ENCODE measurements at places on chromosomes 13 and 19. TPM values are rescaled to one million over a fixed set of nuclear protein-coding genes. Genes with fewer than 3 reads are reported as not detected.

DNA sequence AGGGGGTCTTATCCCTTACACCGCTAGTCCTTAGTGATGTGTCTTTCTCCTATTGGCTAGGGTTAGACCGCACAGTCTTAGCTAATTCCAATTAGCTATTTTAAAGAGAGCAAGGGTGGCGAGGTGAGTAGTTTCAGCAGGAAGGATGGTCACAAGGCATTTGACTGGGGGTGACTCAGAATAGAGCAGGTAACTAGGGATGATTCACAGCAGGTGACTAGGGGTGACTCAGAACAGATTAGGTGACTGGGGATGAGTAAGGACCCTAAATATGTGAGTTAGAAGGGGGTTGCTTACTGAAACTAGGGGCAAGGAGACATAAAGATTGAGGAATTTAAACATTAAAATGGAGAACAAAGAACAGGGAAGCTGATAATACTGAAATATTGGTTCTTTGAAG, 64.3 kb downstream of the ZNF66 start:
- H3K4me3 ChIP-seq, result no peak overlapping the region
- no peak for DNase-seq
- no peak overlapping the region for H3K27ac ChIP-seq

DNA sequence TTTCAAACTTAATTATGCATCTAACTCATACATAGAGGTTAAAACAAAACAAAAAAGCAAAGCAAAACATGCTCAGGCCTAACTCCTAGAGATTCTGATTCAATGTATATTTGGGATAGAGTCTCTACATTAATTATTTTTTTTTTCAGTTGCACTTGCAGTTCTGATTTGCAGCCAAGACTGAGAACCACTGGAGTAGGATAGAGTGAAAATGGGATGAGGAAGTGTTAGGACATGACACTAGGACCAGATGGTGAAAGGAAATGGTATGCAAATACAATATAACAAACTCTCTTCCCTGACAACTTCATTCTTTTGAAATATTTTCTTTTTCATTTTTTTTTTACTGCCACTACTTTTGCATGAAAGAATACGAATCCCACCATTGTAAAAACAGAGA, 1.8 kb downstream of the CCDC122 start:
- H3K27ac ChIP-seq, result no peak overlapping the region
- no peak overlapping the region for H3K4me3 ChIP-seq
- H3K36me3 ChIP-seq, result no peaks in the 10 kb centered on the region
- H3K4me1 ChIP-seq, result peaks cover 4% of the 10 kb centered on the region
- no peak for DNase-seq
- H3K27me3 ChIP-seq, result no peaks in the 10 kb centered on the region

- no peaks in the 10 kb centered on the region for H3K36me3 ChIP-seq
- H3K27ac ChIP-seq, result no peak overlapping the region
- no peak overlapping the region for H3K4me3 ChIP-seq
- H3K4me1 ChIP-seq, result no peaks in the 10 kb centered on the region
- no peaks in the 10 kb centered on the region for H3K27me3 ChIP-seq
Observed at GRCh38 chr13:66237411-66238062, 992.6 kb downstream of the PCDH9 start.

DNA sequence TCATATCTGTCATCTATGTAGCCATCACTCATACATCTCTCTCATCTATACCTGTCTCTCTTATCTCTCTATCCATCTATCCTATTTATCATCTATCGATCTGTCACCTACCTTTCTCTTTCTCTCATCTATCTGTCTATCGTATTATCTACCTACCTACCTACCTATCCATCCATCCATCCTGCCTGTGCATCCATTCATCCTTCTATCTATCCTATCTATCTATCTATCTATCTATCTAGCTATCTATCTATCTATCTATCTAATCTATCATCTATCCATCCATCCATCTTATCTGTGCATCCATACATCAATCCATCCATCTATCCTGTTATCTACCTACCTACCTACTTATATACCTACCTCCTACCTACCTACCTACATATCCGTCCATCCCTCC, 44.6 kb upstream of the CYP4F8 start:
- no peak overlapping the region for H3K4me3 ChIP-seq
- no peak overlapping the region for H3K27ac ChIP-seq
- peaks cover 1% of the 10 kb centered on the region for H3K27me3 ChIP-seq
- H3K4me1 ChIP-seq, result no peaks in the 10 kb centered on the region
- no peak for DNase-seq

DNA sequence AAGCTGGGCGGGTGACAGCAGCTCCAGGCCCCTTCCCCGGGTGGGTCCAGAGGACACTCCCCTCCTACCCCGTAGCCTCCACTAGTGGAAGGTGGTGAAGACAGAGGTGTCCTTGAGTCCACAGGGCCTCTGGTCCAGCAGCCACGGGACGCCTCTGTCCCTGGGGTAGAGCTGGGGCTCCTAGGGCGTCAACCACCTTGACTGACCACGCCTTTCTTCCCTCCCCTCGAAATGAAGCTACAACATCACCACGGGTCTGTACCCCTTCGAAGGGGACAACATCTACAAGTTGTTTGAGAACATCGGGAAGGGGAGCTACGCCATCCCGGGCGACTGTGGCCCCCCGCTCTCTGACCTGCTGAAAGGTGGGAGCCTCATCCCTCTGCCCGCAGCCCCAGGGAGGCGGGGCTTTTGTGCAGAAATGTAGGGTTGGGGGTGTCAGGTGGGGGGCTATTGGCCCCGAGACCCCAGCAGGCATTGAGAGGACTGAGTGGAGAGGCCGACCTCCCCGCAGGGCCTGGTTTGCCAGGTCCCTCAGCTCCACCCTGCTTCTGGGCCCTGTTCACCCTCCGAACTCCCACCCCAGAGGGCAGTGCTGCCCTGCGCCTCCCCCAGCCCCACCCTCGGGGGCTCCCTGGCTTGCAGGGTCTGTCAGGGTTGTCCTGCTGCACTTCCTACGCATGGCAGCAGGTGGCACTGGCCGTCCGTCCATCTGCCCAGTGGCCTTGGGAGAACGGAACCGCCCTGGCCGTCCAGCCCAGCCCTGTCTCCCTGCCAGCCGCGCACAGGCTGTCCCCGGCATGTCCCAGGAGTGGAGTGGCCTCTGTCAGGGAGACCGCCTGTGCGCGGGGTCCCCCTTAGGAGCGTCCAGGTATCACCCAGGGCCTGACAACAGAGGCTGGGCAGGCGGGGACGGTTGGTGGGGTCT, 15.7 kb downstream of the STK11 start:
- no peak overlapping the region for H3K4me3 ChIP-seq
- peak; percentile 82 for DNase-seq
- no peaks in the 10 kb centered on the region for H3K27me3 ChIP-seq
- H3K36me3 ChIP-seq, result no peaks in the 10 kb centered on the region

DNA sequence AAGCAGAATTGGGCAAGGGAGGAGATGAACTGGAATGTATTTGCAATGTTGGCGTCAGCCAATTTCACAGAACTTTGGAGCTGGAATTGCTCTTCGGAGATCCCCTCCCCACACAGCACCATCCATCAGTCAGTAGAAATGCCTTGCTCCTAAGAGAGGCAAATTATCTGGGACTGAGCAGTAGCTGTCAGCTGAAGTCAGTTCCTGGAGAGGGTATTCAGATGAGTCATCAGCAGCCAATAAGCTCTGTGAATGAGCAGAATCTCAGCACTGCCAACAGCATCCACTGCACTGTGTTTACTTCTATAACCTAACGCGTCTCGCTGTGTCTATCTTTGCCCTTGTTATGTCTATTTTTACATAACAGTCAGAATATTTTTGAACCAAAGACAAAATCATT, 213.7 kb downstream of the SLITRK5 start:
- no peaks in the 10 kb centered on the region for H3K4me1 ChIP-seq
- no peak for DNase-seq
- no peak overlapping the region for H3K4me3 ChIP-seq
- no peaks in the 10 kb centered on the region for H3K36me3 ChIP-seq
- no peaks in the 10 kb centered on the region for H3K27me3 ChIP-seq

DNA sequence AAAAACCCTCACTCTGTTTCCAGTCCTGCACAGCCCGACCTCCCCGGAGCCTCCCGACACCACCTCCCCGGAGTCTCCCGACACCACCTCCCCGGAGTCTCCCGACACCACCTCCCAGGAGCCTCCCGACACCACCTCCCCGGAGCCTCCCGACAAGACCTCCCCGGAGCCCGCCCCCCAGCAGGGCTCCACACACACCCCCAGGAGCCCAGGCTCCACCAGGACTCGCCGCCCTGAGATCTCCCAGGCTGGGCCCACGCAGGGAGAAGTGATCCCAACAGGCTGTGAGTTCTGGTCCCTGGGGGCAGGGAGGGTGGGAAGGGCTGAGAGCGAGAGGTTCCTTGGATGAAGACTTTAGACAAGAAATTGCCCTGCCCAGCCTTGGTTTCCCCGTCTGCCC, 5.4 kb downstream of the MADCAM1 start:
- no peaks in the 10 kb centered on the region for H3K27me3 ChIP-seq
- DNase-seq, result no peak
- H3K4me3 ChIP-seq, result no peak overlapping the region
- no peaks in the 10 kb centered on the region for H3K36me3 ChIP-seq
- no peak overlapping the region for H3K27ac ChIP-seq

DNA sequence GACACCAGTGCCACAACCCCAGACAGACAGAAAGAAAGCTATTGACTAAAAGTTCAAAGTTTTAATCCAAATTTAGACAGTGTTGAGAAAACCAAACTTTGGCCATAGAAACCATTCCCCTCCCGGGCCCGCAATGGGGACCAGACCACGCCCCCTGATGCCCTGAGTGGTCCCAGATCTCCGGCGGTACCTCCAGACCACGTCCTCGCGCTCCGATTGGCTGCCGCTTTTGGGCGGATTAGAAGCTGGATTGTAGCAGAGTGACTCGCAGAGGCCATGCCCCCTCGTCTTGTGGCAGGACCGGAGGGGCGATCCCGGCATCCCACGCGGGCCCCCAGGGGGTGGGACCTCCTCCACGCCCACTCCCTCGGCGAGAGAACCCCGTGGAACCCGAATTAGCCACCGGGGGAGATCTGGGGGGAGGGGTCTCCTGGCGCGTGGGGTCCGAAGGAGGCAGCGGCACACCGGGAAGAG, 797 bp upstream of the HSD17B14 start:
- no peaks in the 10 kb centered on the region for H3K36me3 ChIP-seq
- peak overlapping the region; percentile 18 for H3K27ac ChIP-seq
- peak; percentile 95 for DNase-seq
- H3K27me3 ChIP-seq, result no peaks in the 10 kb centered on the region
- H3K4me1 ChIP-seq, result peaks cover 3% of the 10 kb centered on the region

- H3K36me3 ChIP-seq, result no peaks in the 10 kb centered on the region
- H3K27me3 ChIP-seq, result no peaks in the 10 kb centered on the region
- no peak overlapping the region for H3K27ac ChIP-seq
- H3K4me3 ChIP-seq, result no peak overlapping the region
Observed at GRCh38 chr19:29645911-29646310, 19.4 kb upstream of the PLEKHF1 start.

GRCh38 chr19:4970558-4971423, 1.9 kb downstream of the KDM4B start:
- H3K4me1 ChIP-seq, result no peaks in the 10 kb centered on the region
- no peak overlapping the region for H3K4me3 ChIP-seq
- H3K27ac ChIP-seq, result no peak overlapping the region
- H3K36me3 ChIP-seq, result no peaks in the 10 kb centered on the region
- H3K27me3 ChIP-seq, result no peaks in the 10 kb centered on the region

DNA sequence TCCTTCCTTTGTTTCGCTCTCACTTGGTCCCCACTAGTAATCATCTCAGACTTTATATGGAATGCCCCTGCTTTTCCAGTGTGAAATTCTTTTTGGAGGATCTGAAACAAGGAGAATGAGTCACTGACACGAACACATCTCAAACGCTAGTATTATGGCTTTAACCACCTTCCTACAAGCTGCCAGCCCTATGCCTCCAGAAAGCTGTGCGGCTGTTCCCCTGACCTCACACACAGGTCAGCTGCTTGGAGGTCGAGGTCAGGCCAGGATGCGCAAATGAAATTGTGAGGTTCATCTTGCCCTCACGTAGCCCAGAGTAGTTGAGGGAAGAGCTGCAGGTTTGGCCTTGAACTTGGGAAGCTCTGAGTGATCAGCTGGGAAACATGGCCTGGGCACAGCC, 449.8 kb downstream of the FGF9 start:
- no peaks in the 10 kb centered on the region for H3K36me3 ChIP-seq
- H3K4me3 ChIP-seq, result no peak overlapping the region
- no peaks in the 10 kb centered on the region for H3K4me1 ChIP-seq
- no peaks in the 10 kb centered on the region for H3K27me3 ChIP-seq

RFPL4A gene
- not detected for total RNA-seq

IL12RB1 gene
- 2.6 TPM for total RNA-seq

GARRE1 gene
- total RNA-seq, result 73.2 TPM

SPTBN4 gene
- 3.6 TPM for total RNA-seq

ZIC2 gene
- not detected for total RNA-seq

OR10H1 gene
- not detected for total RNA-seq

CADM4 gene
- 2.9 TPM for total RNA-seq
